NCI-H1930 (cell line): ENCODE measurements at places on chromosomes 13 and 19.

DNA sequence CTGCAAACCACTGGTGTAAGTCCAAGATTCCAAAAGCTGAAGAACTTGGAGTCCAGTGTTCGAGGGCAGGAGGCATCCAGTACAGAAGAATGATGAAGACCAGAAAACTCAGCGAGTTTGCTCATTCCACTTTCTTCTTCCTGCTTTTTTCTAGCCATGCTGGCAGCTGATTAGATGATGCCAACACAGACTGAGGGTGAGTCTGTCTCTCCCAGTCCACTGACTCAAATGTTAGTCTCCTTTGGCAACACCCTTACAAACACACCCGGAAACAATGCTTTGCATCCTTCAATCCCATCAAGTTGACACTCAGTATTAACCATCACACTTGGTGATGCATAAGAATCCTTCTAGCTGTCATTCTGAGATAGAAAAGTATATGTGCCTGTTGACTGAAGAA, 1504.6 kb downstream of the EFNB2 start:
- DNase-seq = no peak

DNA sequence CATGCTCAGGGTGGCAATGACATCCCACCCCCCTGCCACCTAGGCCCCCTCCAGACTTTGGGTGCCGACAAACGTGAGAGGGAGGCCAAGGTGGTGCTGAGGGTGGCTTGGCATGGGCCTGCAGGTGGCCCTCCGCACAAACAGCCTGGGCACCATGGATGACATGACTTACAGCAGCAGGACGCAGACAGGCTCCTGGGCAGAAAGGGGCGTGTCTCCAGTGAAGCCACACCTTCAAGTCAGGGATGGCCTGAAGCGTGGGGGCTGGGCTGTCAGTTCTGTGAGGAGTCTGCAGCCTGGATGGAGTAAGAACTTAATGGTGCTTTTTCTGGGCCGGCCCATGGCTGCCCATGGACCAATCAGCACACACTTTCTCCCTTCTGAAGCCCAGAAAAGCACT, 25.3 kb downstream of the POMP start:
- no peak for DNase-seq

- no peak for DNase-seq
These were observed 2.7 kb upstream of the TEX29 start for GRCh38 chr13:111317571-111318345.

- DNase-seq = no peak
These were observed 169.2 kb downstream of the GPC5 start for GRCh38 chr13:91567485-91568207.

- no peak for DNase-seq
These were observed 18.0 kb downstream of the PAF1 start for GRCh38 chr19:39372941-39373340.

DNA sequence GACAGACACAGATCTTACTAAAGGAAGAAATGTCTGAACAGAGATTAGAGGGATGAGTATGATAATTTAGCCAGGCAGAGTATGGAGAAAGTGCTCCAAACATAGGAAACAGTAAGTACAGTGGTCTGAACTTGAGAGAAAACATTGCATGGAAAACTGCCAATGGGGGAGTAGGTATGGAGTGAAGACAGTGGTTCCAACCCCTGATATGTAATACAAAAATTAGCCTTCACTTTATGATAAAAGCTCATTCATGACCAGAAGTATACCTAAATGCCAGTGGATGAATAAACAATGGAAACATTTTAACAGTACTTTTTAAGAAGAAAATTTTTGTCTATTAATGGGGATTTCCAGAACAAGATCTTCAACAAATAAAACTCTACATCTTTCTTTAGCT, 334.0 kb downstream of the DIAPH3 start:
- DNase-seq = no peak

- DNase-seq = no peak
These were observed 11.6 kb upstream of the ATP8B3 start for GRCh38 chr19:1823539-1824251.

DNA sequence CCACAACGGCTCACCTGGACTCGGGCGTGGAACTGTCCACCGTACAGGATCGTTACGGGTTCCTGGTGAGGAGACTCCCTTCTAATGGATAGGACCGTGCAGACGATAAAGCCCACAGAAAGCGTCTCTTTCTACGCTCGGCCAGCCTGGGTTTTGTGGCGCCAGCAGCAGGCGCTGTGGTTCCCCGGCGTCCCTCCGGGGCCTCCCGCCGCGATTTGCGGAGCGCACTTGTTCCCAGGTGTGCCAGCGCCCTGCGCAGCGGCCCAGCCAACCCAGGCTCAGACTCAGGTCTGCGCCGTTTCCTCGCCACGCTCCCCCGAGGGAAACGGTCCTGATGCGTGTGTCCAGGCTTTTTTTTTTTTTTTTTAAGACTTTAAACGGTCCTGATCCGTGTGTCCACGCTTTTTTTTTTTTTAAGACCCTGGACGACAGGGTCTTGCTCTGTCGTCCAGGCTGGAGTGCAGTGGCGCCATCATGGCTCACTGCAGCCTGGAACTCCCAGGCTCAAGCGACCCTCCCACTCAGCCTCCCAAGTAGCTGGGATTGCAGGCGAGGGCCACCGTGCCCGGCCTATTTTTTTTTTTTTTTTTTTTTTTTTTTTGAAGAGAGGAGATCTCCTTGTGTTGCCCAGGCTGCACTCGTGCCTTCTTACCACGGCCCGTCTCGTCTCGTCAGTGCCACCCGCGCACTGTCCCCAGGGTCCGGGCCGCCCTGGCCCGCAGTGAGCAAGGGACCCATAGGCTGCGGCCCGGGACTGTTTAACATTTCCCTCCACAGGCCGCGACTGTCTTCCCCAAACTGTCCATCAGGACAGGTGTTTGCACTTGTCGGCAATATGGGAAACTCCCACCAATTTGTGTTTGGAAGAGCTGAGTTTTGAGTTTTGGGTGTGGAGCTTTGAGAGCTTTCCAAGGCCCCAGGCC, 23.8 kb downstream of the GJA3 start:
- peak; percentile 69 for DNase-seq

- DNase-seq = no peak
These were observed 9.1 kb downstream of the COL4A2 start for GRCh38 chr13:110316196-110316595.

DNA sequence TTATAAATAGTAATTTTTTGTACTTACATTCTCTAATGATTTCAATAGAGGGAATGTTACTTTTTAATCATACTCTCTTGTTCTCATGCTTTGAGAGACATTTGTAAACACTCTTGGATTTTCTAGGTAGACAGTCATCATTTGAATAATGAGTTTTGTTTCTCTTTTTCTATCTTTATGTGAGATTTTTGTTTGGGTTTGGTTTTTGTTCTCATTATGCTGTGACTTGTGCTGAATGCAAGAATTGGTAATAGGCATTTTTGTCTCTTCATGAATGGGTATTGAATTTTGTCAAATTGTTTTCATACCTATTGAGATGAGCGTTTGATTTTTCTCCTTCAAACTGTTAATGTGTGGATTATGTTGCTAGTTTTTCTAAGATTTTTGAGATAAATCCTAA, 56.8 kb upstream of the GPR183 start:
- no peak for DNase-seq

DNA sequence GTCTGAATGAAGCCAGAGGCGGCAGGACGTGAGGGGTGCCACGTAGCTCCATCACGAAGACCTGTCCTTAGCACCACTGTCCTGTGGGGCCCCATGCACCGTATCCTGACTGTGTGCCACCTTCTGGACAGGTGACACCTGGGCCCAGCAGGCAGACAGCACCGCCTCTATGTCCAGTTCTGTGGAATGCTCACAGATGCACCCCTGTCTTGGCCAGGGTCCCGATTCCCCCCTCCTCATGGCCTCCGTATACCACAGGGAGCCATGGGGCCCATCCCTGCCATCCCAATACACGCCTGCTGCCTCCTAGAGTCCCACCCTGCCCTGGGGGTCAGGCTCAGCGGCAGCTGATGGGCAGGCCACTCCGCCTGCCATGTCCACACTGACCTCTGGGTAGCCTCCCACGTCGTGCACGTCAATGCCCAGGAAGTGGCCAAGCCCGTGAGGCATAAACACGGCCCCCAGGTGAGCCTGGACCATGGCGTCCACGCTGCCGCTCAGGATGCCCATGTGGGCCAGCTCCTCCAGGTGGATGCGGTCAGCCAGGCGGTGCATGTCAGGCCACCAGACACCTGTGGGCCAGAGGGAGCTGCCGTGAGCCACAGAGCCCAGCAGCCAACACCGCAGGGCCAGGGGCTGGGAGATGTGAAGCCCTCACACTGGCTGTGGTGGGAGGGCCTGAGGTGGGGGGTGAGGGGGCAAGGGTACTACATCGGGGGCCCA, 17.6 kb downstream of the CEBPG start:
- DNase-seq = no peak

DNA sequence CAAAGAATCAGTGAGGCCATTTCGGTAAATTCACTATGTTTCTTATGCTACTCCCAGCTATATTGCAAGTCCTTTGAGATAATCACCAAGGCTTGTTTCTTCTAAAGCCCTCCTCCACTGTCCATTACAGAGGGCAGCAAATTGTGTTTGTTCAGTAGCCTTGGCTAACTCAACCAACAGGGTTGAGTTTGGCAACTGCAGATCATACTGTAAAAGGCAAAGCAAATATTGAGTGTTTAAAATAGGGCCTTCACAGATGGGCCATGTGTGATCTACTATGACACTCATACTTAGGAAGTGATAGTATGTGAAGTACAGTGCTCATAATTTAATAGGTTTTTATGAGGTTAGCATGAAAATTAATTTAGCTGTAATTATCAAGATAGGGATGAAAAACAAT, 171.3 kb downstream of the DACH1 start:
- no peak for DNase-seq

GRCh38 chr13:30292325-30292724, 15.0 kb downstream of the KATNAL1 start:
- no peak for DNase-seq

- no peak for DNase-seq
These were observed 21.4 kb downstream of the DZIP1 start for GRCh38 chr13:95623141-95623540.

DNA sequence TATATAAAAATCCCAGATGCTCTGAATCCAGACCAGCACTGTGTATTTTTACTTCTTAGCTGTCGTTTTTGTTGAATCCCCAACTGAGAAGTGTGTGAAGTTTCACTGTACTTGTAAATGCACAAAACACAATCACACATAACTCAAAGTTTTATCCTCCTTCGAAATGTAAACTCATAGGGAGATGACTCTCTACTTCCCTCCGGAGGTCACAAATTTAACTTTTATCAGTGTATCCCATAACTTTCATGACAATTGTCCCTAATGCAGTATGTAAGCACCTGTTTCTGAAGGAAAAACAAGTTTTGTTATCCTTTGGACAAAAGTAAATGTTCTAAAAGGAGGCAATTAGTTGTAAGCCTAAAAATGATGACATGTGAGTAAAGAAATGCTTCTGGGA, 665.0 kb upstream of the SLITRK6 start:
- DNase-seq = no peak

- no peak for DNase-seq
These were observed 4.0 kb downstream of the BRD4 start for GRCh38 chr19:15328312-15328711.

DNA sequence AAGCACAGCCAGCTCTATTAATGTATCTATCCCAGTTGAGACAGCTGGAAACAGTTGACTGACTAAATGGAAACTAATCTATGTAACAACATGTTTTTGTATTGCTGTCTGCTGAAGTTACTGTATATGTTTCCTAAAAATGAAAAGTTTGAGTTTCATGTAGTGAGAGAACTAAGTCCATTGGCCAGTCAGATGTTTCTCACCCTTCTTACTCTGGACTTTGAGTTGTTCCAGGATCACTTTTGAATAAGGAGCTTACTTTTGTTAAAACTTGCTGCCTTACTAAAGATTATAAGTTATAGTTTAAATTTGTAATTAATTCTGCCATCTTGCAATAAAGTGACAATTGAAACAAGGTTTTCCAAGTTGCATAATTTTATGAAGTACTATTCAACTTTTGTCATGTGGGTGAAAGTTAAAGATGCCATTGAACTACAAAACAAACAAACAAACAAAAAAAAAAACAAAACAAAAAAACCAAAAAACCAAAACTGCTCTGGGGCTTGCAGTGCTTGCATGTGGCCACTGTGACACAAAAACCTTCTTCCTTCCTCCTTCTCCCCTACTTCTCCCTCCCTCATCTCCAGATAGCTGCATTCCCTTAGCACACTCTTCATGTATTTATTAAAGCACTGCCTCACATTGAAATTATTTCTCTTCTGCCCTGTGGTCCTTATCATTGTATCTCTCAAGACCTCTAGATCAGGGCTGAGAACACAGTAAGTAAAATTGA, 15.3 kb downstream of the WDFY2 start:
- DNase-seq = no peak

- no peak for DNase-seq
These were observed 1.1 kb downstream of the TPT1 start for GRCh38 chr13:45339867-45340266.

DNA sequence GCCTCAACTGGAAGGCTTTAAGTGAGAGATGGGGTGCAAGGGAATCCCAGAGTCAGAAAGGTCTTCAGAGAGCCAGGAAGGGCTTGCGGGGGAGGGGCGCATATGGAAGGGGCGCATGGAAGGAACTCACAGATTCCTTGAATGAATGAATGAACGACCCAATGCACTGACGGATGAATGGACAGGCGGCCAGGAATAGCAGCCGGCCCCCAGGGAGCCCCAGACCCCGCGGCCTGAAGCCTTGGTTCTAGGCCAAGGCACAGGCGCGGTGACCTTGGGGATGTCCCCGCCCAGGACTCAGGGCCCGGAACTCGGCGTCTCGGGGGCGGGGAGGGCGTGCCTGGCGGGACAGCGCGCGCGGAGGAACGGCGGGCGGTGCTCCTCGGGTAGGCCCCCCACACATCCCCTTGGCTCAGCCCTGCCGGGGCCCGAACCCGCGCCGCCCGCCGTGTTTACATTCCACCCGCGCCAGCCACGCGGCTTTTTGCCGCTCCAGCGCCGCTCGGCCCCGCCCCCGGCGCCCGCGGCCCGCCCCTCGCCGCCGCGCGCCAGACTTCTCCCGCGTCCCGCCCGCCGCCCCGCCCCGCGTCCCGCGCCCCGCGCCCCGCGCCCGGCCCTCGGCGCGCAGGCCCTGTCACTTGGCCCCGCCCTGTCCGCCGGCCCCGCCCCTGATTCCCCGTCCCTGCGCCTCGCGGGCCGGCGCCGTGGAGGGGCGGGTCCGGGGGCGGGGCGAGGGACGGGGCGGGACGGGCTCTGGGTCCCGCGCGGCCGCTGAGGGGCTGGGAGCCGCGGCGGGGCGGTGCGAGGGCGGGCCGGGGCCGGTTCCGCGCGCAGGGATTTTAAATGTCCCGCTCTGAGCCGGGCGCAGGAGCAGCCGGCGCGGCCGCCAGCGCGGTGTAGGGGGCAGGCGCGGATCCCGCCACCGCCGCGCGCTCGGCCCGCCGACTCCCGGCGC, at the start of gene CCNE1:
TSS of gene CCNE1 (plus strand) at position 867 of the 955 bp plus-strand sequence. CDS start 565 bp downstream, outside the sequence.
- peak; percentile 78 for DNase-seq

DNA sequence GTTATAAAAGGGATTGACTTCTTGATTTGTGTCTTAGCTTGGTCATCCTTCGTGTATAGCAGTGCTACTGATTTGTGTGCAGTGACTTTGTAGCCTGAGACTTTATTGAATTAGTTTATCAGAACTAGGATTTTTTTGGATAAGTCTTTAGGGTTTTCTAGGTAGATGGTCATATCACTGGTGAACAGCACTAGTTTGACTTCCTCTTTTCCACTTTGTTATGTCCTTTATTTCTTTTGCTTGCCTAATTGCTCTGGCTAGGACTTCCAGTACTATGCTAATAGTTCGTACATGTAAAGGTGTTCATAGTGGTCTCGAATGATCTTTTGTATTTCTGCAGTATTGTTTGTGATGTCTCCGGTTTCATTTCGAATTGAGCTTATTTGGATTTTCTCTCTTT, 145.4 kb downstream of the DNAJC3 start:
- no peak for DNase-seq

- no peak for DNase-seq
These were observed 20.7 kb upstream of the OLFM4 start for GRCh38 chr13:53007872-53008271.

GRCh38 chr13:34867590-34867989, 74.5 kb upstream of the NBEA start:
- DNase-seq = no peak
